NCI-H187 treated with DMSO at 0.1 percent for 48 hours (cell line): ENCODE measurements at places on chromosomes 16 and 17.

- no peak for DNase-seq
These were observed 15.5 kb downstream of the HS3ST6 start for GRCh38 chr16:1902547-1903219.

DNA sequence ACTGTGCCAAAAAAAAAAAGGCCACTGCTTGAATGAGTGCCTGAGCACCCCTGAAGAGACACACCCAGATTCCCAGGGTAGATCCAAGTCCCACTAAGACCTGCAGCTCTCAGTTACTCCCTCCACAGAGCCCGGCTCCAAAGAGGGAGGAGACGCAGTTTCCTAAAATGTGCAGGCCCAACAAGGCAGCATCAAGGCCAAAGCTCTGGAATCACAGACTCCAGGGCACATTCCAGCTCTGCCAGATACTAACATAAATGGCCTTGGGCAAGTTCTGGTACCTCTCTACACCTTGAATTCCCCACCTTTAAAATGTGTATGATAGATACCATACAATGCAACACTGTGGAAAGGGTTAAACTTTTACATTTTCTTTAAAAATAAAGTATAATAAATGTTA is 57.0 kb downstream of the GAS7 start:
- DNase-seq, result no peak

DNA sequence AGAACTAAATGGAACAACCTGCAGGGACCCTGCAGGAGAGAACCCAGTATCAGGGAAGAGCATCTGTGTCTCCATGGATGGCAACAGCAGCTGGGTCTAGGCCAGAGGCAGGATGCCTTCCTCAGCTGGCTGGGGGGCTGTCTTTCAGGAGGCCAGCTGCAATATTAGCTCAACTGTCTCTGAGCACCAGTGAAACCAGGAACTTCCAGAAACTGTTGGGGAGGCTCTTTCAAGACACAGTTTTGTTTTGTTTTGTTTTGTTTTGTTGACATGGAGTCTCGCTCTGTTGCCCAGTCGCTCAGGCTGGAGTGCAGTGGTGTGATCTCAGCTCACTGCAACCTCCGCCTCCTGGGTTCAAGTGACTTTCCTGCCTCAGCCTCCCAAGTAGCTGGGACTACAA is 7.6 kb downstream of the GPR142 start:
- no peak for DNase-seq

DNA sequence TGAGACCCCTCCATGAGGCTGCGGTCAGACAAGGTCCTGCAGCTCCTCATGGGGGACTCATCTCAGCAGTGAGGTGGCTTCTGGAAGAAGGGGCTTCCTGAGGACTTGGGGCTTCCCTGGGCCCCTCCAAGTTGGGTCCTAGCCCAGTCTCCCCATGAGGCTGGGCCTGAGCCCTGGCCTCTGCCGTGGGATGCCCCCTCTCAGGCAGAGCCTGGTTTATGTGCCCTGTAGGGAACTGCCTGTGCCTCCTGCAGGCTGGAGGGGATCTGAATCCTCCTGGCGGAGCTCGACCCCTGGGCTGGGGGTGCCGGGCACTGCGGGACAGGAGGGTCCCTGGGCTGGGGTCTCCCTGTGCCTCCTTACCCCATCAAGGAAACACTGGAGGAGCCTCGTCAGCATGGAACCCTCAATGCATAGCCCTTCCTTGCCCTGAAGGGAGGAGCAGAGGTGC is 45.8 kb downstream of the TNFRSF13B start:
- no peak for DNase-seq

DNA sequence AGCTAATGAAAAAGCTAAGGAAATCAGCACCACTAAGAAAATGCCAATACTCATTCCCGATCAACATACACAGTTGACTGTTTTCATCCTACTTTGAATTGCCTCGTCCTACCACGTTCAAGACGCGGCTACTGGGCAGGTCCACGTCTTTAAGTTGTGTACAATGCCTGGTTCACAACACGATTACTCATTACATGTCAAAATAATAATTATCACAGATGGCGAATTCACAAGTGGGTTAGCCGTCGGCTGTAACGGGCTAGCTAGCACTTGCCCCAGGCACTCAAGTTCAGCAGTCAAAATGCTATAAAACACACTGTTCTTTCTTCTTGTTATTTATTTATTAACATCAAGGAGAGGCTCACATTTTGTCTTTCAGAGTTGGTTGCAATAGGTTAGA is 124.2 kb downstream of the ZFHX3 start:
- no peak for DNase-seq

DNA sequence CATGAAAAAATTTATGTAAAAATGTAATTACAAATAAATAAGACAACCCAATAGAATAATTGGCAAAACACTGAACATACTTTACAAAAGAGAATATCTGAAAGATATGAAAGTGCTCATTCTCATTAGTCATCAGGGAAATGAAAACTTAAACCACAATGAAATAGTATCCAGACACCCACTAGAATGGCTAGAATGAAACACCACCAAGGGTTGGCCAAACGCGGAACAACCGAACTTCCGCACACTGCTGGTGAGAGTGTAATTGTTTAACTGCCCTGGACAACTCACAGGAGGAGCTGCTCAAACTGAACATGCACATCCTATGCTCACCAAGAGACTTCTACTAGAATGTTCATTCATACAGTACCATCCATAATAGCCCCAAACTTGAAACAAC is 5.8 kb upstream of the ZDHHC7 start:
- DNase-seq, result no peak

- no peak for DNase-seq
These were observed 8.9 kb downstream of the MYH10 start for GRCh38 chr17:8621585-8621984.

GRCh38 chr17:58556833-58557250 is 42.4 kb upstream of the MTMR4 start:
- no peak for DNase-seq

DNA sequence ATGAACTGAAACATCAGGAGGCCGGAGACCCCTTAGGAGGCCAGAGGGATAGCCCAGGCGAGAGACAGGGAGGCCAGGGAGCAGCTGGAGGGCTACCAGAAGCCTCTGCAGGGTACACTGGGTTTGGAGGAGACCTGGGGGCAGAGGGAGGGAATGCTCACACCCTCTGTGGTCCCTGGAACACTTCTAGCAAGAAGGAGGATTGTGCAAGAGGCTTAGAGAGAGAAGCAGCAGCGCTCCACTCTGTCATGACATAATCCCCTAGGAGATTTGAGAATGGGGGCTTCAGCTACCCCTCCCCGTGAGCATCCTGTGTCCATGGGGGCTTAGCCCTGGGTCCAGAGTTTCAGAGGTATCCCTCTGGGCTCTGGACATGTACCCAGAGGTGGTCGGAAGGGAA is 15.8 kb downstream of the GPR142 start:
- DNase-seq, result no peak

- no peak for DNase-seq
These were observed 9.2 kb upstream of the ABR start for GRCh38 chr17:1188812-1189504.

DNA sequence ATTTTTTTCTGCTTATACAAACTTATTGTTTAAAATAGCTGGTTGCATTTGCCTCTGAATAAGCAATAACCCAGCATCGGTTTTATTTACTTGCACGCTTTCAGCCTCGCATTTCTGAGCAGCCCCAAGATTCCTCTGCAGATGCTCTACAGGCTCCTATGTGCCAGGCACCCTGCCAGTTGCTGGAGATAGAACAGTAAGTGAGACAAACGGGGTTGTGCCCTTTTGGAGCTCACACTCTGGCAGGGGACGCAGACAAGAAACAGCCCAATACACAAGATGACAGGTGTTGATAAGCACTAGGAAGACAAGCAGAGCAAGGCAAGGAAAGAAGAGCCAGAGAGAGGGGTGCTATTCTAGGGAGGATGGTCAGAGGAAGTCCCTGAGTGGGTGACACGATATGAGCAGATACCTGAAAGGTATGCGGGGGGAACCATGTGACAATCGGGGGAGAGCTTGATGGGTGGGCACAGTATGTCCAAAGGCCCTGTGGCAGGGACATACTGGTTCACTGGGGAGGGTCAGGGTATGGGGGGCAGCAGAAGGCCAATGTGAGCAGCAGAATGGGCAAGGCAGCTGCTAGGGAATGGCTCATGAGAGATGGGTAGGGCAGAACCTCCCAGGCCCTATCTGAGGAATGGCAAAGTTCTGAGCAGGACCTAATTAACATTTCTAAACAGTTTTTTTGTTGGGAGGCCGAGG is 18.7 kb upstream of the ADORA2B start:
- no peak for DNase-seq

GRCh38 chr16:77057161-77057774 is 133.7 kb upstream of the MON1B start:
- no peak for DNase-seq

- no peak for DNase-seq
These were observed 277.1 kb downstream of the KCNJ2 start for GRCh38 chr17:70446446-70446845.

DNA sequence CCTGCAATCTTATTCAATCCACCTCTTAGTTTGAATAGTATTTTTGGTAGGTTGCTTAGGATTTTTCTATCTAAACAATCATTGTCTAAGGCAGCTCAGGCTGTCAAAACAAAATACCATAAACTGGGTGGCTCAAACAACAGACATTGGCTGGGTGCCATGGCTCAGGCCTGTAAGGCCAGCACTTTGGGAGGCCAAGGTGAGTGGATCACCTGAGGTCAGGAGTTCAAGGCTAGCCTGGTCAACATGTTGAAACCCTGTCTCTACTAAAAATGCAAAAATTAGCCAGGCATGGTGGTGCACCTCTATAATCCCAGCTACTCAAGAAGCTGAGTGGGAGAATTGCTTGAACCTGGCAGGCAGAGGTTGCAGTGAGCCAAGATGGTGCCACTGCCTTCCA is 126.7 kb downstream of the CYLD start:
- no peak for DNase-seq

- DNase-seq, result no peak
These were observed 84.7 kb downstream of the RBBP6 start for GRCh38 chr16:24624102-24624501.

DNA sequence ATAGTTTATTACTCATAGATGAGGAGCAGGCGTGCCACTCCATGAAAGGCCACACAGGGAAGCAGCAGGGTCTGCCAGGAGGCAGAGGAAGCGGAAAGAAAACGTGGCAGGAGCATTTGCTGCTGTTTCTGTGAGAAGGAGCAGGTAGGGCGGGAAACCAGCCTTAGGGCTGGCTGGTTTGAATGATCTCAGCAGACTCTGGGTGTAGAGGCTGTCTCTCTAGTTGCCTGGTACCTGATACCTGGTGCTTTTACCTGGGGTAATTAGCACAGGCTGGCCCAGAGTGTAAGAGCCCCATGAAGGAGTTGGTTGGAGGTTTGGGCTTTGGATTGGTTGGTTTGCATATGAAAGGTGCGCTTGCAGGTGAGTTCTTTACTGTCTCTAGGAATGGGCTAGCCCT is 205.0 kb upstream of the CACNG3 start:
- no peak for DNase-seq

DNA sequence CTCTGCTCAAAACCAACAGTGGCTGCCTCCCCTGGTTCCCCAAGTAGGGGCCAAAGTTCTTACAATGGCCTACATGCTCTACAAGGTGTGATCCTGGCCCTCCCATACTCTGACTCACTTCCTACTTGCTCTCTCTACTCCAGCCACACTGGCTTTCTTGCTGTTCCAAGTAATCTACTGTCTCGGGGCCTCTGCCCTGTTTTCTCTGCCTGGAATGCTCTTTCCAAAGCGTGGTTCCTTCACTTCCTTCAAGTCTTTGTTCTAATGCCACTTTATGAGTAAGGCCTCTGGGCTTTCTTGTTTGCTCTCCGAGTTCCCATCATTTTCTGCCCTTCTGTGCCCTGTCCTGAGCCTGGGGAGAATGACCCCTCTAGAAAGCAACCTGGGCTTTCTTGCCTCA is 4.1 kb upstream of the CDH3 start:
- DNase-seq, result no peak

GRCh38 chr17:20997711-20998570 is 44.9 kb downstream of the USP22 start:
- DNase-seq, result no peak

GRCh38 chr17:34765291-34765690 is 185.9 kb downstream of the TMEM132E start:
- no peak for DNase-seq

DNA sequence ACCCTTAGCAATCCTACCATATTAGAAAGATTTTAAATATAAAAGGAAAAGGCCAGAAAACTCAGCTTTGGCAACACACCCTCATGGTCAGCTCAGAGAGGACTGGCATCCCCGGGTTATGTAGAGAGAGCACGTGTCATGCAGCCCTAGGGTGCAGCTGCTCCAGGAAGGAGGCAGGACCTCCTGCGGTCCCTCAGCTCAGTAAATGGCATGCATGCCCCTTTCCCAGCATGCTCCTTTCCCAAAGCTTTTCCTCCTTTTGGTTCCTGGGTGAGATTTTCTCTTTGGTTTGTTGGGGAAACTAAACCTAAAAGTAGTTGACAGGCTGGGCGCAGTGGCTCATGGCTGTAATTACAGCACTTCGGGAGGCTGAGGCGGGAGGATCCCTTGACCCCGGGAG is 3.9 kb downstream of the GAN start:
- no peak for DNase-seq

DNA sequence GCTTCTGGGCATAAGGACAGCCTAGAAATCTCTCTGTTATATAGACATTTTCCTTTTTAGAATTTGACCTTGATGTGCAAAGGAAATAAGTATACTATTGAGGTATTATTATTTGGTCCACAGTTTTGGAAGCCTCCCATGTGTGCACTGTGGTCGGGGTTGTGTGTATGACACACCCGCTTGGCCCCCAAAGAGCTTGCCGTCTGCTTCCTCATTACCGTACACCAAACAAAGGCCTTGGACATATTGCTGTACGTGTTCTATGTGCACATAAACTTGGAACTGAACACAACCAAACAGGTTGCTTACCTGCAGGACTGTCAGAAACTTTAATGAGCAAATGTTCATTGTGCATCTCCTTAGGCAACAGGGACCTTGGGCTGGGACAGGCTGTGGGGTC is 38.2 kb downstream of the METRNL start:
- DNase-seq, result no peak

DNA sequence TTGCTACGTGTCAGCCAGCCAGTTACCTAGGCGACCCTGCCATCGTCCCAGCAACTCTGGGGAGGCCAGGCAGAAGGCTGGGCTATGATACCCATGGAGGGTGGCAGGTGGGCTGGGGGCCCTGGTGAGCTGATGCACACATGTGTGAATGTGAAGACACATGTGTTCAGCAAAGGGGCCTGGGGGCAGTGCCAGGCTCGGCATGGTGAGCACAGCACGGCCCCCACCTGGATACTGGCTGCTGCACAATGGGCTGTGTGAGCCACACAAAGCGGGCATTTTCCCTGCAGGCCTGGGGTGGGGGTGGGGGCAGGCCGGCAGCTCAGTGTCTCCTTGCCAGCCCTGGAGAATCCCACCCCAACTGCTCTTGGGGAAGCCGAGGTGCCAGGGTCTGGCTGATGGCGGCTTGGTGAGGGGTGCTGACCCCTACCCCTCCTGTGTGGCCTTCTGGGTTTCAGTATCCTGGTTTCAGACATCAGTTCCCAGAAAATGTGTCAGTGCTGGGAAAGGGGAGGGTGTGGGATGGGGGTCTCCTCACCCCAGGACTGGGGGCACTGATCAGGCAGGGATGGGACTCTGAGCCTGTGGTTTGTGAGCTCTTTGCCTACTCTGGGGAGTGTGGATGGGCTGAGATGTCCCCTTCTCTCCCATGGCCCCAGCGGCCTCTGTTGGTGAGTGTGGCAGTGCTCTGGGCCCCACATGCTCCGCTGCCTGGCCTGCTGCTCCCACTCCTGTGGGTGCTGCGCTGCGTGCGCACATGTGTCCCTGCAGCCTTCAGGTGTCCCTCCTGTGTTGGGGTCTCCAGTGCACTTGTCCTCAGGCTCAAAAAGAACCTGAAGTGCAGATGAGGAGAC is 5.1 kb downstream of the LLGL1 start:
- DNase-seq, result no peak

GRCh38 chr16:26505496-26505895 is 561.2 kb upstream of the C16orf82 start:
- no peak for DNase-seq
